Sigmoid colon (tissue), 7 donors: ENCODE measurements at places on chromosomes 7 and 10. TPM values are rescaled to one million over a fixed set of nuclear protein-coding genes. Genes with fewer than 3 reads are reported as not detected.

The NPSR1 gene
- total RNA-seq = not detected

The NUDT13 gene
- total RNA-seq = 5.4 TPM

The ZNF736 gene
- total RNA-seq = 4.1 TPM

The GFRA1 gene
- total RNA-seq = 115 TPM

The DLX5 gene
- not detected for total RNA-seq

The FAM237B gene
- total RNA-seq = not detected

The NAT16 gene
- total RNA-seq = not detected

GRCh38 chr7:141333459-141333858 lies 217.8 kb upstream of the AGK start:
- no peak for DNase-seq
- H3K36me3 ChIP-seq = no peaks in the 10 kb centered on the region
- H3K27ac ChIP-seq = no peak overlapping the region
- no peaks in the 10 kb centered on the region for H3K4me1 ChIP-seq
- H3K4me3 ChIP-seq = no peak overlapping the region

GRCh38 chr7:6250364-6250833 lies 22.0 kb downstream of the CYTH3 start:
- DNase-seq = no peak
- no peak overlapping the region for H3K4me3 ChIP-seq
- H3K36me3 ChIP-seq = no peaks in the 10 kb centered on the region
- H3K27me3 ChIP-seq = no peaks in the 10 kb centered on the region
- no peaks in the 10 kb centered on the region for H3K4me1 ChIP-seq

DNA sequence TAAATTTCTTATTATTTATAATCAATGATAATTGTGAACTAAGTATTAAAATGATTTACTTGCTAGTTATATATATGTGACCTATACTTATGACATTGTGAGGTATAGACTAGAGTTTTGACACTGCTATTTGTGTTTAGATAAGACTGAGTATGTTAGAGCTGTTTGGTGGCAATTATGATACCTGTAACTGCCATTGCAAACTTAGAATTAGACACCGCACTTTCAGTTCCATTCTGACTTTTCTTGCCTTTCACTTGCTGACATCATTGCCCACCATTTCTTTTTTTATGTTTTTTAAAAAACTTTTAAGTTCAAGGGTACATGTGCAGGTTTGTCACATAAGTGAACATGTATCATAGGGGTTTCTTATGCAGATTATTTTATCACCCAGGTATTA lies 214.5 kb downstream of the MBL2 start:
- no peak for DNase-seq
- no peaks in the 10 kb centered on the region for H3K4me1 ChIP-seq
- no peaks in the 10 kb centered on the region for H3K27me3 ChIP-seq
- H3K36me3 ChIP-seq = no peaks in the 10 kb centered on the region

- no peak for DNase-seq
- no peaks in the 10 kb centered on the region for H3K27me3 ChIP-seq
- no peaks in the 10 kb centered on the region for H3K4me1 ChIP-seq
- no peak overlapping the region for H3K4me3 ChIP-seq
Observed at GRCh38 chr7:74718336-74718735, 55.5 kb upstream of the NCF1 start.

- H3K4me1 ChIP-seq = no peaks in the 10 kb centered on the region
- H3K27ac ChIP-seq = no peak overlapping the region
- no peak overlapping the region for H3K4me3 ChIP-seq
- peaks cover 66% of the 10 kb centered on the region for H3K27me3 ChIP-seq
Observed at GRCh38 chr10:98039690-98040381, 9.4 kb upstream of the CRTAC1 start.

GRCh38 chr7:18828260-18828993 lies 289.0 kb downstream of the TWIST1 start:
- DNase-seq = no peak
- H3K27ac ChIP-seq = no peak overlapping the region
- H3K4me3 ChIP-seq = no peak overlapping the region
- no peaks in the 10 kb centered on the region for H3K27me3 ChIP-seq
- peaks cover 30% of the 10 kb centered on the region for H3K4me1 ChIP-seq

DNA sequence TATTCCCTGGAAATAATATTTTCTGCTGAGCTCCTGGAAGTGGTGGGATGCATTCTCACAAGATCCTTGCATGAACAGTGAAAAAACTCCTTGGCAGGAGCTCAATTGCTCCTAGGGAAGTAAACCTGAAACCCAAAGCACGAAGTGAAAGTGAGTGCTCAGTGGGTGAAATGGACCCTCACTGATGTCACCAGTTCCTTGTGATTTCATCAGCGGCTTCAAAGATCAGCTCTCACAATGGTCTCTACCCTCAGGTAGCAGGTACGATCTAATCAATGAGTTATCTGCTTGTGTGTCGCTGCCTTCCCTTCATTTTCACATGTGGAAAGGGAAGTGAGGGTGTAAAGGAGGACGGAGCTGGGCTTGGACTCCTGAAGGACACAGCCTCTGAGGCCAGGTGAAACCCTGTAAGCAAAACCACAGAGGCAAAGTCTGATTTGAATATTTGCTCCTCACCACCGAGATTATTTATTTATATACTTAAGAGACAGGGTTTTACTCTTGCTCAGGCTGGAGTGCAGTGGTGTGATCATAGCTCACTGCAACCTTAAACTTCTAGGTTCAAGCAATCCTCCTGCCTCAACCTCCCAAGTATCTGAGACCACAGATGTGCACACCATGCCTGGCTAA lies 255.4 kb upstream of the LYZL1 start:
- H3K27me3 ChIP-seq = no peaks in the 10 kb centered on the region
- DNase-seq = no peak
- no peaks in the 10 kb centered on the region for H3K4me1 ChIP-seq
- no peak overlapping the region for H3K27ac ChIP-seq

DNA sequence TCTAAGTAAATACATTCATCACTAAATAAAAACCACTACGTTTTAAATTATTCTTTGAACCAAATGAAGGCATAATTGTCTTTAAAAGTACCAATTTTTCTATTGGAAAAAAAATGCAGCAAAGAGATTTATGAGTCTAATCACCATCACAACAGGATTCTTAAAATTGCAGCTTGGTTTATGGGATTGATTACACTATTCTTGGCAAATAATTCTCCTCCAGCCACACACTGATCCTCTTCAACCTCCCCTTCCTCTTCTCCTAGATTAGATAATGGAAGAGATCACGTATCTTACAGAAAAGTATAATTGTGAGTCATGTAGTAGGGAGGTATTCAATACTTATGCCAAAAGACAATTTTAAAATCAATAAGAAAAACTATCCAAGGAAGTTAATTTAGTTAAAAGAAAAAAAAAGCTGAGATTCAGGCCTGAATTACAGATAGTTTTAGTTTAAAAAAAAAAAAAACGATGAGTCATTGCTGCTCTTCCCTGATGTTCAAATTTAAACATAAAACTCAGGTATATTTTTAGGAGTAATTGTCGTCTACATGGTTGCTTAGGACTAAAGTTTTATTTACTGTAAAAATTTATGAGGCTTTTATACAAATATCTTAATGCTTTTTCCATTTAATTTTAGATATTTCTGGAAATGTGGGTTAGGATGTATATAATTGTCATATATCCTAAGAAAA lies 133.7 kb upstream of the CDK1 start:
- no peak for DNase-seq
- no peaks in the 10 kb centered on the region for H3K27me3 ChIP-seq
- H3K4me3 ChIP-seq = no peak overlapping the region
- no peak overlapping the region for H3K27ac ChIP-seq
- no peaks in the 10 kb centered on the region for H3K36me3 ChIP-seq

GRCh38 chr10:86798611-86799010 lies 42.2 kb downstream of the BMPR1A start:
- H3K27ac ChIP-seq = peak overlapping the region; percentile 70
- no peaks in the 10 kb centered on the region for H3K27me3 ChIP-seq
- DNase-seq = no peak
- peaks cover 4% of the 10 kb centered on the region for H3K36me3 ChIP-seq
- no peaks in the 10 kb centered on the region for H3K4me1 ChIP-seq
- H3K4me3 ChIP-seq = no peak overlapping the region

DNA sequence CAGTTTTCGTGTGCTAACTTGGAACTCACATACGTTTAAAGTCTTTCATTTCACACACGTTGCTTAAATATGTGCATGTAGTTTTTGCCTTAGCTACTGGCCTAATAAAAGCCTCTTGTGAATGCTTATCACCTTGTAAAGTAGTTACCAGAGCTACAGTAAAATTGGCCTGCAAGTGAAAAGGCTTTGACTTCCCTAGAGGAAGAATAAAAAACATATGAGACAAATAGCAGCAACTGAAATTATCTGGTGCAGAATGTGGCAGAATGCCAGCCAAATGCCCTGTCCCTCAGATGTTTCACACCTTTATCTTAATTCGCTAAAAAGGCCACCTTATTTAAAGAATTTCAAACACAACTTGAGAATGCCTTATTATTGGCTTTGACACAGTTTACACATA lies 28.1 kb upstream of the RPA3 start:
- no peaks in the 10 kb centered on the region for H3K4me1 ChIP-seq
- no peak overlapping the region for H3K4me3 ChIP-seq
- H3K27me3 ChIP-seq = no peaks in the 10 kb centered on the region
- H3K27ac ChIP-seq = no peak overlapping the region
- DNase-seq = no peak
- H3K36me3 ChIP-seq = no peaks in the 10 kb centered on the region

DNA sequence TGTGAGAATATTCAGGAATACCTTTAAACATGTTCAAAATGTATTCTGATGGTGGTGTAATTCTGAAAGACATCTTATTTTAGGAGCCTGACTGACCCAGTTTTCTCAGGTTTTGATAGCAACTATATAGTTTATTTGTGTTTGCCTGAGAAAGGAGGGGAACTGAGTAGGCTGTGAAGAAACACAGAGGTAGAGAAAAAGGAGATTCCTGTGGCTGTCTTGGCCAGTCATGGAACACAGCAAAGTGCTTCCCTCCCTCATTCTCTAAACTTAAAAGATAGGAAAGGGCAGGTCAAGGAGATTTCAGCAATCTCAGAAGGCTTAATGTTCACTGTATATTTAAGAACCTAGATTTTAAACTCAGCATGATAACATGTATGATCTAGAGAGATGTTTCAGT lies 43.5 kb downstream of the ZMYND11 start:
- no peak for DNase-seq
- no peak overlapping the region for H3K27ac ChIP-seq
- no peaks in the 10 kb centered on the region for H3K27me3 ChIP-seq
- peaks cover 14% of the 10 kb centered on the region for H3K4me1 ChIP-seq
- H3K4me3 ChIP-seq = no peak overlapping the region
